ENCODE measurements at places on chromosomes 2 and 18.

- DNase-seq: no peak
Observed at GRCh38 chr18:8397034-8397433, 212.2 kb upstream of the RAB12 start.

GRCh38 chr2:118169359-118170005 is 81.2 kb downstream of the INSIG2 start:
- DNase-seq: no peak

- DNase-seq: peak; percentile 18
Observed at GRCh38 chr2:23824777-23825212, 102.1 kb downstream of the ATAD2B start.

DNA sequence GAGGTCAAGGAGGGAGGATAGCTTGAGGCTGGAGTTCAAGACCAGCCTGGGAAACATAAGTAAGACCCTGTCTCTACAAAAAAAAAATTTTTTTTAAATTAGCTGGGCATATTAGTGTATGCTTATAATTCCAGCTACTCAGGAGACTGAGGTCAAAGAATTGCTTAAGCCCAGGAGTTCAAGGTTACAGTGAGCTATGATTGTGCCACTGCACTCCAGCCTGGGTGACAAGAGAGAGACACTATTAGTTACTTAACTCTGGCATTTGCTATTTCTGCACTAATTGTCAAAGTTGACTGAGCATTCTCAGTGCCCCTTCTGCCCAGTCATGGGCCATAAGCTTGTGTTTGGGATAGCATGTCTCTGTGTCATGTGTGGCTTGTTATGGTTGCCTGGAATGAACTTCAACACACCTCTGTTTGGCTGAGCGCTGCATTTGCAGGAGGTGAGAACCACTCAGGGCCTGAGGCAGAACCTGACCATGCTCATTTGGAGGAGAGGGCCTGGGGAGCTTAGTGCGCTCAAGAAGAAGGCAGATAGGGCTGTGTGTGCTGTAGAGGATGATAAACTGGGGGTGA is 77.7 kb downstream of the SH3RF3 start:
- DNase-seq: no peak

DNA sequence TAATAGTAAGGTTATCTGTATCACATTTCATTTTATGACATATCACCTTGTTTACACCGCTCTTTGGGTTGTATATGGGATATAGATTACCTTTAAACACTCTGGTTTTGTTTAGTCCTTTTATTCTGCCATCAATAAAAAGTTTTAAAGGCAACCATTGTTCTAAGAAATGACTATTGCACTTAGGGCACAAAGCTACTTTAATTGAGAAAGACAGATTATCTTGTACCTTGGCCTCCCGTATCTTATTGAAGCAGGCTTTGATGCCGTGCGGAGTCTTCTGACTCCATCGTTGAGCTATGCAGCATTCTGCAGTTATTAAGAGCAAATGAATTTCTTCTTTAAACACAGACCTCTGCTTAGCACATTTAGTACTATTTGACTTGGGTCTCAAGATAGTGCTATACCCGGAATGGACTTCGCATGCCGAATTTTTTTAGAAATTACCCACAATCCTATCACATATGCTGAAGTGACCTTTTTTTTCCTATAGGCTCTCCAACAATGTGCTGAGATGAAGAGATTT is 16.7 kb downstream of the PKDCC start:
- DNase-seq: no peak

DNA sequence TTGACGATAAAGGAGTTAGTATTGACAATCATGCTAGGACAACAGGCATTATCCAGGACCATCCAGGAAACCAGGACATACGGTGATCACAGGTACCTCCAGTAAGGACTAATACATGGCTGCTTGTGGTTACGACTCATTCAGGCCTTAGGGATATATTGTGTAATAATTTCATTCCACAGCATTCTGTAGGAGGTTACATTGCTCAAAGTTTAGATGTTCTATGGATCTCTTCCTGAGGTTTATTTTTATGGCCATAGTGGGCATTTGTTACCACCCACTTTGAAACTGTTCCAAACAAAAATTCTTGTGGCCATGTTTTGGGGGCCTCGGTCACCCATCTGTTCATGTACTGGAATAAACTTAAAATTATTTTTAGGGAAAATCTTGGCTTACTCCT is 431.6 kb downstream of the METTL4 start:
- DNase-seq: peak; percentile 0

- no peak for DNase-seq
Observed at GRCh38 chr2:106316915-106317314, 122.8 kb upstream of the UXS1 start.

GRCh38 chr2:43032213-43033015 is 194.0 kb downstream of the ZFP36L2 start:
- no peak for DNase-seq

DNA sequence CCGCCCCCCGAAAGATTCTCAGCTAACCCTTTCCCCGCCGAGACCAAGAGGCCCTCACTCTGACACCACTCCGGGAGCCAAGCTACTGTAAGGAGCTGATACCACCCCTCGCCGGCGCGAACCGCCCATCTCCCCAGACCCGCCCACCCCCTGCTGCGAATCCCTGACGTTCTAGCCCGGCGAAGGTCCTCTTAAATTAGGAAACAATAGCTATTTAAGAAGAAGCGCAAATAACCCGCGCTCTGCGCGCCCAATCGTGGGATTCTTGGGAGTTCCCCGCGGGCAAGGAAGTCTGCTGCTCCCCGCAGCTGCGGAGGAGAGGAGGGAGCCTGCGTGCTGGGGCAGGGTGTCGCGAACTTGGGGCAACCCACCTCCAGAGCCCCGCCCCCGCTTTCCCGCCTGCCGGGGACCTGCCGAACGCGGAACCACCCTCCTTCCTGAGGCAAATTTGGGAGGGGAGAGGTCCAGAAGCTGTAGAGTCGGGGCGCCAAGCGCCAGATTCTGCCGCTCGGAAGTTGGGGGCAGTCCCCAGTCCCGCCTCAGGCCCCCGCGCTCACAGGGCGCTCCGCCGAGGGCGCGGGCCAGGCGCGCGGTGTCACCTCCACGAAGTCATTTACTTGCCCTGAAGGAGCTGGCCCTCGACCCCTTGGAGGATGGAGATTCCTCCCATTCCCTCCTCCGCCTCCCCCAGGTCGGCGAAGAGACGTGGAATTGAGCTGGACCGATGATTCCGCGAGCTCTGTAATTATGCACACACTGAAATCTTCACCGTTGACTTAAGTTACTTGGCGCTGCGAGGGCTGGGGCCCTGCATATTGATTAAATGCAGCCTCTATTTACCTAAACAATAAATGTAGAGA is 8.4 kb upstream of the SP9 start:
- DNase-seq: no peak

DNA sequence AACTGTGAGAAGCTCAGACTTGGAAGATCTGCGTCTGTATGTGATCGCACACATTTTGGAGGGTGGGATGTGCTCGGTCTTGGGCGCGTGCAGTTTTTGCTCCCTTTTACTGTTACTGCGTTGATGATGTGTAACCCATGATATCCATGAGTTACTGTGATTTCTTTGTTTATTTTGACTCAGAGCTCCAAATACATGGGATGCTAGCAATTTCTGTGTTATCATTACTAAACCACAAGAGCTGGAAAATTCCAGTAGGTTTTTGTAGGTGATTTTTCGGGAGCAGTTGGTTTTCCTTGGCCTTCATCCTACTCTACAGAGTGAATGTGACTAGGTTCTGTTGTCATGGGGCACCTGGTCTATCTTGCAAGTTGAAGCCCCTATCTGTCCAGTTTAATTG is 124.2 kb downstream of the AGAP1 start:
- no peak for DNase-seq

DNA sequence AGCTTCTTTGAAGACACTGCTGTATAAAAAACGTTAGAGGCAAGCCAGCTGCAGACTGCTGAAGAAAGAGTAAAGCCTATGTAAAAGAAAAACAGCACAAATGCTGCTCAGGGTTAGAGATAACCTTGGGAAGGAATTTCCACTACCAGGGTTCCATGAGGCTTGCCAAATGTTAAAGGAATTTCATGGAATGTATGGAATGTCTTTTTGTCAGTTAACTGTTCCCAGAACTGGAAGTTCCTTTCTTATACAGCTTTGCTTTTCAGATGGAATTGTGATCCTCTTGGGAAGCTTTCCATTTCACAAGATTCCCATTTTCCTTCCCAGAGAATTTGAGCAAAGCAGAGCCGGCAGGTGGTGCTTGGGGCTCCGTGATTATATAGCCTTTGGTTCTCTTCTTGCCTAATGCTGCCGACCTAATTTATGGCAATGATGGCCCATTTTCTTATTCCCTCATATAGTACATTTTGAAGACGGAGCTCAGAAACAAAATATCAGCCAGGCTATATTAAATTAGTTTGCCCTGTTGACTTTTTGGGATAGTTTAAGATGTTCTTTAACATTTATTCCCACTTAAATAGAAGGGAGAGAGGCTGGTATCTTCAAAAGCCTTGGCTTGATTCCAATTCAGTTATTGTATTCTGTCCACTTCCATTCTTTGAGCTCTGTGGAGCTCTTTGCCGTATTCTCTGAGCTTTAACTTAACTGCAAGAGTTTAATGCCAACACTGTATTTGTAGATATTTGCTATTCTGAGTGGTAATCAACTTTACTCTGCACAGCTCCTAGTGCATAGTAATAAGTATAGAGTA is 162.3 kb downstream of the PHLPP1 start:
- peak; percentile 28 for DNase-seq

DNA sequence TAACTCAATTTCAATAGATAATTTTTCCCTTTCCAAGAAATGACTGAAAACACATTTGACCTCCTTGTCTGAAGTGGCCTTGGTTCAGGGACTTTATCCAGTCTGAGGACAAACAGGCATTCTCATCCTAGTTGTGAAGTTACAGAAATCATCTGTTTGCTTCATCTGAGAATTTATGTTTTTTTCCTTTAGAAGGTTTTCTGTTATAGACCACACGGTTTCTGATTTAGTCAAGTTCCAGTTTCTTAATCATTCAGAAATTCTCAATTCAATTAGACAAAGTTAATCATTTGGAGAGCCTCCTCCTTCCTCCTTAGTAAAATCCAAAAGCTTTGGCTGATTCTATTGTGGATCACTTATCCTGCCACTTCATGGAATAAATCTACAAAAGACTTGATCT is 60.9 kb downstream of the ICOS start:
- DNase-seq: no peak

DNA sequence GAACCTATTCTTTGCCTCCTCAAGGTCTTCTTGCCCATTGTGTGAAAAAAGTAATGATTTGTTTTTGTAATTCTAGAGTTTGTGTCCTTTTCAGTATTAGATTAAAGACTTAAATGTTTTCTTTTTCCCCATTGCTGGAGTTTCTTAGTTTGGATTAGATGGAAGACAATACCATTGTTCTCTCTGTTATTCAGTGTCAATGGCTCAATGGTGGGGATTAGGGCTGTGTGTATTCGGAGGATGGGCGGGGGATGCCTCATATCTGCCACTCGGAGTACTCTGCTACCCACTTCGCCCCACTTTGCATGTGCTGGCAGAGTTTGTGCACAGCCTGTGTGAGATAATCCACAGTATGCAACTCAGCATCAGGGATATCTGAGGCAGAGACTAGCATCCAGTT is 90.1 kb downstream of the KLHL29 start:
- no peak for DNase-seq

GRCh38 chr2:173151671-173152401 is 76.2 kb downstream of the MAP3K20 start:
- peak; percentile 16 for DNase-seq

- no peak for DNase-seq
Observed at GRCh38 chr2:241597561-241597960, 39.0 kb downstream of the BOK start.

DNA sequence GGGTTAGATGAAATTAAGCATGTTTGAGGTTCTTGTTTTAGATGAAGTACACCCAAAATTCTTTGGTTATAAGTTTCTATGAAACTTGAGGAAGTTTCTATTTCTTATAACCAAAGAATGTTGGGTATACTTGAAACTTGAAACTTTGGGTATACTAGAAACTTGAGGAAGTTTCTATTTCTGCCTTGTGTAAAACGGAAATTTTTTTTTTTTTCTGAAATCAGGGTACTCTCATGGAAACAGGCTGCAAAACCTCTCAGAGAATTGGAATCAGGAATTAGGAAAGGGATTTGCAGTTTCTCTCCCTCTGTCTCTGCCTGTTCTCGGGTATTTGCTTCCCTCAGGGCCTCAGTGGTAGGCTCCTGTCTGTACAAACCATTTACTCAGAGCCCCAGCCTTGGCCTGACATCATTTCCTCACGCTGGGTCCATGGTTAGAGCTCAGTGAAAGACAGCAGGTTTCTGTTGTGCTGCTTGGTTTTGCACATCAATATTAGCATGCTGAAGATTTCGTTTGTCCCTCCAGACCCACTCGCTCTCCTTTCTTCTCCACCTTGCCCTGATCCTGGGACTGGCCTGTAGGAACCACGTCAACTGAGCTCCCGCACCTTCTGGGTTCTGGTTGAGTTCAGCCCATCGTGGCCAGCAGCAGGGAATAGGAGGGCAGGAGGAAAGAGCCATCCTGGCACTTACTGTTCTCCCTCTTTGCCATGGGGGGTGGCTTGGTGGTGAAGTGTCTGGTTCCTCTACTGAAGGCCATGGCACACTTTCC is 106.4 kb downstream of the POLR1A start:
- DNase-seq: no peak

GRCh38 chr2:8628179-8628865 is 53.5 kb upstream of the ID2 start:
- DNase-seq: no peak

- DNase-seq: no peak
Observed at GRCh38 chr2:127681976-127682857, 6.9 kb upstream of the LIMS2 start.

GRCh38 chr2:228446734-228447133 is 265.2 kb upstream of the SPHKAP start:
- no peak for DNase-seq

GRCh38 chr2:63057249-63058143 is 6.9 kb downstream of the OTX1 start:
- no peak for DNase-seq

DNA sequence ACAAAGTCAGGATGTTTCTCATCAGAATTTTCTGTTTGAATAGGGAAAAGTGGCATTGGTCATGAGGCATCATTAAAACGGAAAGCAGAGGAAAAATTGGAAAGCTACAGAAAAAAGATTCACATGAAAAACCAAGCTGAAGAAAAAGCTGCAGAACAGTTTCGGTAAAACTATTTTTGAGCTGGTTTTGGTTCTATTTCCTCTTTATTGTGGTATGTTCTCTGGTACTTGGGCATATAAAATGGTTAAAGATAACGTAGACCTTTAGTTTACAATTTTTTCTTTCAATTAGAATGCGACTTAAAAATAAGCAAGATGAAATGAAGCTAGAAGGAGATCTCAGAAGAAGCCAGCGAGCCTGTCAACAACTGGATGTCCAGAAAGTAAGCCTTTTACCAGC is 7.6 kb downstream of the GPATCH11 start:
- DNase-seq: no peak

Data from AG09309 (cell line).